ENCODE measurements at places on chromosomes 5 and 9. TPM values are rescaled to one million over a fixed set of nuclear protein-coding genes. Genes with fewer than 3 reads are reported as not detected.

DNA sequence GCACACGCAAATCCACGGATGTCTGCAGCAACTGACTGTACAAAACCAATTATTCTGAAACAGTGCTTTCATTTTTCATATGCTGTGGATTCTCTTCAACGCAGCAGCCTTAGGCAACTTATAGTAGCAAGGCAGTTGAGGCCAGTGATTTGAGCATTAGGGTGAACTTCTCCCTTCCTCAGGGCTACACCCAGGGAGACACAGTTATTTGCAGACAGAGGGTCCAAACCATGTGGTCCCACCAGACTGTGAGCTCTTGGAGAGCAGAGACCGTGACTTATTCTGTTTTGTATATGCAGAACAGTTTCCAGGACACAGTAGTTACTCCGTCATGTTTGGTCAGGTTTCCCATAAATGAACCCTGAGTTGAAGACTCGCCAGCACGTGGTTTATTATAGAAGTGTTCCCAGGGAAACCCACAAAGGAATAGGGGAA is 19.0 kb upstream of the WHRN start:
- no peak for DNase-seq

- DNase-seq, result no peak
These were observed 168.4 kb upstream of the SMIM23 start for GRCh38 chr5:171617266-171617665.

- no peak for DNase-seq
These were observed 7.2 kb downstream of the FAM219A start for GRCh38 chr9:34451135-34451534.

DNA sequence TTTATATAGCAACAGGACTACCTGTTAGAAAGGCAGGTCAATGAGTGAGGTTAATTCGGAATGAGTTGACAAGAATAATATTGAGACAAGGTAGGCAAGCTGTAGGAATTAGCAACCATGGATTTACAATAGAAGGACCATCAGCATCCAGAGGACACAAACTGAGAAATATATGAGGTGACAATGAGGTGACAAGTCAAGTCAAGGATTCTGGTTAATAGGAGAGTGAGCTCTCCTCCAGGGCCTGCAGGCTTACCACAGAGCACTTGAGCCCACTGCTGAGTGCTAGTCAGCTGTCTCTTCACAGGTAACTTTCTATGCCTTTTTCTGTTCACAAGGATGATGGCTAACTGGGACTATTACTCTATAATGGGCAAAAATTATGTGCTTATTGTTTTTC is 227.2 kb downstream of the MRPS30 start:
- DNase-seq, result no peak

- DNase-seq, result no peak
These were observed 725.3 kb upstream of the SEMA6A start for GRCh38 chr5:117299936-117300328.

DNA sequence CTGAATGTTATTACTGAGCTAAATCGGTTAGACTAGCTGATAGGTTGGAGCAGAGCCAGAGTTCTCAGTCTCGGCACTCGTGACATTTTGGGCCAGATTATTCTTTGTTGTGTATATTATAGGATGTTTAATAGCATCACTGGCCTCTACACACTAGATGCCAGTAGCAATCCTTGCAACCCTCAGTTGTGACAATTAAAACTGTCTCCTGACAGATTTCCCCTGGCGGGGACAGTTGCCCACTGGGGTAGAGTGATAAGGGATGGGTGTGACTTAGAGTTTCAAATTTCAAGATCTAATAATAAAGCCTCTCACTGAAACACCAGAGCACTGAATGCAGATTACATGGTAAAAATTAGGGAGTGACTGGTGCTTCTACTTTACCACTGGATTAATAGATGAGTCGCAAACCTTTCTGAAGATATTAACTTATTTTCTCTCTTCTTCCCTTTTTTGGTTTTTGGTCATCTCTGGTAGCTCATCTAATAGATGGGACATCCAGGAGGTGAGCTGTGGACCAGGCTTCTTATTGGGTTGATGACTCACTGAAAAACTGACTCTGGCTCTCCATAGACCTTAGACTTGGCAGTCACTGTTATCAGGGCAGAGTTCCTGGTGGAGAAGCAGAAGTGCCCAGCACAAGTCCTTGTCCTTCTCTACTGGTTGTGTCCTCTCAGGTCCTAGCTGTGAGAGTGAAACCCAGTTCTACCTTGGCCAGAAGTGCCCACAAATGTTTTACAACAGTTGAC is 150.3 kb downstream of the UNC13B start:
- no peak for DNase-seq

- DNase-seq, result no peak
These were observed 159.7 kb upstream of the CDH12 start for GRCh38 chr5:23012842-23013241.

- DNase-seq, result no peak
These were observed 9.6 kb downstream of the ACSL6 start for GRCh38 chr5:132001647-132002561.

DNA sequence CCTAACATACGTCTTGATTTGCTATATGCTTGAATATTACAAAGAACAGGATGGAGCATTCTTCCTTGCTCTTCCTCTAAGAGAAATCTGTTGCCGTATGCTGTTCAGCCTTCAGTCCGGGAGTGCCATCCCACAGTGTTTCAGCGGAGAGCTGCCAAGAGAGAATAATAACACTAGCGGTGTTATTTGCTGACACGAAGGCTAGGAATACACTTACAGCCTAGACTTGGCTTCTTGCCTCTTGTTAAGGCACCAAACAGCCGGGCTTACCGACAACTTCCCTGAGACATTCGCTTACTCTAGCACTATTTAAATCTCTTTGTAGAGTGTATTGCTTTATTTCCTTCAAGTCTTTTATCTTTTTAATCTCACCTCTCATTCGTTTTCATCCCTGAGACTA is 31.4 kb downstream of the KCTD16 start:
- no peak for DNase-seq

DNA sequence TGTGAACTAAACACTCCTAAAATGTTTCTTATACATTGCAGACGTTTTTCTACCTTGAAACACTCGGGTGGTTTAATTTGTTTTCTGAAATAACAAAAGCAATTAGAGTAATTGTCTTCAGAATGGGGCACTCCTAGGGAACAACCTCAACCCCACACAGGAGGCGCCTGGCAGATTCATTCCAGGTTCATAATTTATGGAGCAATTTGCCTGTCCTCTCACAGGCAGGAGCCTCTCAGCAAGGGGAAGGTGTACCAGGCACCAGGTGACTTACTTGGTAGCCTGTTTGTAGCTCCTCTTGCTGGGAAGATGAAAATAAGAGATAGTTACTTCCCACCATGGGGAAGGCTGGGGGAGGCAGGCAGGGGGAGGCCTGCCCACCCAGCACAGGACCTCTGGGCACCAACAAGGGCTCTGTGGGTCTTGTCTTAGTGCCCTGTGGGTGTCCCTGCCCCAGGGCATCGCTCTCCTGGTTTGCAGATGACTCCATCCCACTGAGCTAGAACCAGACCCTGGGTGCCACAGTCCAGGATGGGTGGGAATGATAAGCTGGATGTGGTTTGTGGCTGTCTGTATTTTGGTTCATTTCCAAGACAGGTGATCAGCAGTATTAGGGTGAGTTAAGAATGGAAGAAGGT is 144.4 kb downstream of the FSTL4 start:
- no peak for DNase-seq

DNA sequence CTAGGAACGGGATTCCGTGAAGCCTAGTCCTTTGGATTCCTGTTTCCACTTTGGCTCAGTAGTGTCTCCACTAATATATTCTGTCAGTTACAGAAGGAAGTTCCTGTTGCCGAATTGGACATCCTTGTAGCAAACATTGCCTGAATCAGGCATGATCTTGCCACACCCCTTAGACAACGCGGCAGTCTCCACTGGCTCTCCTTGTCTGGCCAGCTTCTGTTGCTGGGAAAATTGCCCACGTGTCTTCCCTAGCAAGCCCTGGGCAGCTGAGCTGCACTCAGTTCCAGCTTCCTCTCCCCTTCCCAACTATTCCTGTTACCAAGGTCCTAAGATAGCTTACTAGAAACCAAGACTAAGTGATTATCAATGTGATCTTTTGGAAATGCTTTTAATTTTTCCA is 316.6 kb upstream of the RIOK2 start:
- no peak for DNase-seq

- DNase-seq, result no peak
These were observed 15.3 kb downstream of the ABLIM3 start for GRCh38 chr5:149156435-149157083.

GRCh38 chr5:64301566-64301965 is 135.9 kb downstream of the RNF180 start:
- DNase-seq, result no peak

- DNase-seq, result no peak
These were observed 182.9 kb downstream of the ARHGEF28 start for GRCh38 chr5:73808911-73809310.

DNA sequence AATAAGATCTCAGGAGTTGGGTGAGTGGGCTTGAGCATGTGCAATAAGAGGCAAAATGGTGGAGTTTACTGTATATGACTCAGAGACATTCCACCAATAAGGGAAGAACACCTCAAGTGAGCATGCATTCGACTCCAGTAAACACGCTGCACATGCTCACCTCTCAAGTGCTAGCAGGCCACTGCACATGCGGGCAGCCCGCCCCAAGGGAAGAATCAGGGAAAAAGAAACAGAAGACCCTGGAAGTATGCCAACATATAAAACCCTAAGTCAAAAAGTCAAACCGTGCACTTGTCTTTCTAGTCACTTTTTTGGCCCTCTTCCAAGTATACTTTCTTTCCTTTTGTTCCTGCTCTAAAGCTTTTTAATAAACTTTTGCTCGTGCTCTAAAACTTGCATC is 245.3 kb upstream of the RASA1 start:
- DNase-seq, result no peak

DNA sequence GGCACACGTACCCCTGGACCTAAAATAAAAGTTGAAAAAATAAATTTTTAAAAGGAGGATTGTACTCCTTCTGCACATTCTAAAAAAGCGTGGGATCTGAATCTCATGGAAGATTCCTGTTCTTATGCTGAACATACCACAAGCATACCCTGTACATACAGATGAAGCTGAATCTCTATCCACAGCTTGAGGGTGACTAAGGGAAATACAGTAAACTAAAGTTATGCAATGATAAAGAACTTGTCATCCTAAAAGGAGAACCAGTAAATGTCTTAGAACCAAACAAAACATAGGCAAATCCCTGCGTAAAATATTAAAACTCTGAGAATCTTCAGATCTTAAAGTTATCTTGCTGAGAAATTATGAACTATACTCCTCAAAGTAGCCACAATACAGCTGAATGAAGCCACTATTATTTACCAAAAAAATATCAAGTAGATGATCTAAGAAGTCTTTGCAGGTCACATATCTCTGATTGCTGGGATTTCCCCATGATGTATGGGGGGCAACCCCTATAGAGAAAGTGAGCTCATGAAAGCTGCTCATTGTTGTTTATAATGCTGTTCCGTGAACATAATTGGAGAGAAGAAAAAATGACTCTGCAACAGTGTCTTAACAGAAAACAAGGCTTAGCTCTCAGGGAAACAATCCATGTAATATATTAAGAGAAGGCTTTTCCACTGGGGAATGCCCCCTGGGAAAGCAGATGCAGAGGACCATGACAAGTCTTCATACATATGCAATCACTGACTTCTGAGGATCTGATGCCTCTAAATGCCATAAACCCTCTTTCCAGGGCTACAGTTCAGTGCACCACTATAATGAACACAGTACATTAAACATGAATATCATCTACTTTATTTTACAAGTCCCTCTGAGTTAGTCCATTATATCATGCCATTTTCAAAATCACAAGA is 210.1 kb downstream of the EPB41L4A start:
- DNase-seq, result no peak

DNA sequence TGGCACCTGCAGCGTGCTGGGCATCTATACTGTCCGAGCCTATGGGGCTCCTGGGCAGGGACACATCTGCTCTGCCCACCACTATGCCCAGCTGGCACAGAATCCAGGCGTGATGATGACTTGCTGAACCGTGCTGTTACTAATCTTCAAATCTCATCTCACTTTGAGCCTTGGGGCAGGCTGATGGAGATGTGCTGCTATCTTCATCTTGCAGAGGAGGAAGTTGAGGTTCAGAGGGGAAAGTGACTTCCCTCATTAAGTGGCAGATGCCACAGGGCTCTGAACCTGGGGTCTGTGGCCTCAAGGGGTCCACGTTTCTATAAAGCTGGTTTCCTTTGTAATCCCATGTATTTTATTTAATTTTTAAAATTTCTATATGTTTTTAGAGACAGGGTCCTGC is 4.7 kb downstream of the SLC2A6 start:
- DNase-seq, result peak; percentile 34

DNA sequence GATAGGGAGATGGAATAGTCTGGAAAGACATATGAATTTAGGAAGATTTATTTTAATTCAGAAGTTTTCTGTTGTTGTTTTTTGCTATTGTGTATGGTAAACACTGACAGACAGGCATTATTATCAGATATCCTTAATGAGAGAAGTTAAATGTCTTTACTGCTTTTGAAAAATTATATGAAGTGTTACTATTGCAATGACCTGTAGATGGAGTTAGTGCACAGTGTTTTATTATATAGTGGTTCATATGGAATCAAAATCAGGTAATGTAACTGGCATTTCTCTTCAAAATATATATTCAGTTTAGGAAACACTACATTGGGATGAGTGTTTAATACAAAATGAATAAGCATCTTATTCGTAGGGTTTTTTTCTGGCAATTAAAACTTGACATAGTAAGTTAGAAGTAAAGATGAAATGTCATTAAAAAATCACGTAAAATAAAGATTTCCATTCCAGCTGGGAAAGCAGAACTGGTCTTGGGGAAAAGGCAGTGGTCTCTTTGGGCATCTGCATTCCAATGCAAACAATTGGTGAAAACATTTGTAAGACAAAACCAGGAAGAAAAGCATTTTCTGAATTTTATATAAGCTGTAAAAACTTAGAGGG is 3.9 kb downstream of the GABRA1 start:
- DNase-seq, result no peak

- no peak for DNase-seq
These were observed 73.4 kb downstream of the FBN2 start for GRCh38 chr5:128464596-128464995.

DNA sequence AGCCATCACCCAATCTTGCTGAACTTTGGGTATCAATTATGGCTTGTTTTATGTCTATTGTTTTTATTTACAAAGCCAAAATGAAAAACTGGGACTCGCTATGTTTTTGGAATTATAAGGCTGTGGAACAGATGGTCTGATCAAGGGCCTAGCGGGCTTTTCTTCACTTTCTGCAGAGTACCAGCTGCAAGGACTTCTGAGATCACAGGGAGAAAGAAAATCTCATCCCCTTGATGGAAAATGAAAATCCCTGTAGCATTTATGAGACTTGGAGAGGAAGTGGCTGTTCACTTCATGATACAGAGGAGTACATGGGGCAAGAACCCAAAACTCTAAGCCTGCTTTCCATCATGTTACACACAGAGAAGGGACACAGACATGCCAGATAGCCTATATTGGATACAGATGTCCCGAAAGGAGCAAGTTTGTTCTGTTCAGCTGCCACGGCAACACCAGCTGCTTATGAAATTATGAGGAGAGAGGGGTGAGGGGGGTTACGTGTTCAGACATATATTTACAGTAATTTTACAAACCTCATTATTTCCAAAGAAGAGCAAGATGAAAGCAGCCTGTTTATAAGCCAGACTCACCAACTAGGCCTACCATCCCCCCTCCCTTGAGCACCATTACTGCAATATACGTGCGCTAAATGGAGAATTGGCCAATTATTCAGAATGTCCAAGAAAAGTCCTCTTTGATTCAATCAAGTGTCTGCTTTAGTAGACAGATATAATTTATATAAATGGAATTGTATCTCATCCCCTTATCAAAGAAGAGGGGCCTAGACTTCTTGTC is 220.0 kb downstream of the MARCHF11 start:
- no peak for DNase-seq

The PCDHB16 gene
- not detected for total RNA-seq

The DPYSL3 gene
- 1.1 TPM for total RNA-seq

The GCNT4 gene
- total RNA-seq, result 16.6 TPM

The PCDHGA7 gene
- not detected for total RNA-seq

The RALGPS1 gene
- total RNA-seq, result 10.3 TPM

The INSL6 gene
- total RNA-seq, result not detected
